Islet precursor cell (in vitro differentiated cells): ENCODE measurements at places on chromosomes 1 and 21.
A peak's percentile ranks its signal among the peaks of the same experiment; 100 is the strongest.

GRCh38 chr1:22383526-22384294 is 67.9 kb upstream of the ZBTB40 start:
- peak; percentile 72 for DNase-seq

GRCh38 chr1:60564916-60565750 is 491.6 kb upstream of the C1orf87 start:
- no peak for DNase-seq

DNA sequence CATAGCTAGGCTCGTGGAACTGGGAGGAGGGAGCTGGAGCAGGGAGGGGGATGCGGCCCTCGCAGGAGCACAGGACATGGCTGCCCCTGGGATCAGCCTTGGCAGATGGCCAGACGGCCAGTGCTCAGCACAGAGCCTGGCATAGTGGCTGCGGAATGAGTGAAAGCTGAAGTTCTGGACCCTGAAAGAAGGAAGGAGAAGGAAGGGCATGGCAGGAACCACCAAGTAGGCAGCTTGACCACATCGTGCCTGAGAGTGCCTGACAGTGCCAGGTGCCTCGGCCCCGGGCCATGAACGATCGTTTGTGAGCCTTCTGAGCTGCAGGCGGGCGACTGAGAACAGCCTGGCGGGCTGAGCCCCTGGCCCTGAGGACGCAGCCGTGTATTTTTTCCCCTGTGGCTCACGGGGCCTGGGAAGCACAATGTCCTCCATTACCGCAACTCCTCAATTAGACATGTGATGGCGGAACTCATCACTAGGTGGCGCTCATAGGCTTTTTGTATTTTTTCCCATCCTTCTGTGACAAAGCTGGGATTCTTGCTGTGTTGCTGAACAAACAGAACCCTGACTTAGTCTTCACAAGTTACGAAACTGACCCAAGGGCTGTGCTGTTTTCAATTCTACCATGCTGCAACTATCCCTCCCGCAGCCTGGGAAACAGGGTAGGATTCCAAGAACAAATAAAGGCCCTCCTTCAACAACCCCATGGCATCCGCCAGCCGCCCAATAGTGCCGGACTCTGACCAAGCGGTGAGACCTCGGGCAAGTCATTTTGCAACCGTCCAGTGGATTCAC is 29.9 kb upstream of the TMEM61 start:
- peak; percentile 92 for DNase-seq

GRCh38 chr1:118145721-118146120 is 39.3 kb downstream of the SPAG17 start:
- no peak for DNase-seq

- peak; percentile 30 for DNase-seq
Measured at GRCh38 chr1:46767649-46768282, 31.1 kb upstream of the CYP4B1 start.

- no peak for DNase-seq
Measured at GRCh38 chr1:18891426-18891780, 11.0 kb downstream of the ALDH4A1 start.

- no peak for DNase-seq
Measured at GRCh38 chr1:54787604-54788003, 13.5 kb downstream of the TTC22 start.

DNA sequence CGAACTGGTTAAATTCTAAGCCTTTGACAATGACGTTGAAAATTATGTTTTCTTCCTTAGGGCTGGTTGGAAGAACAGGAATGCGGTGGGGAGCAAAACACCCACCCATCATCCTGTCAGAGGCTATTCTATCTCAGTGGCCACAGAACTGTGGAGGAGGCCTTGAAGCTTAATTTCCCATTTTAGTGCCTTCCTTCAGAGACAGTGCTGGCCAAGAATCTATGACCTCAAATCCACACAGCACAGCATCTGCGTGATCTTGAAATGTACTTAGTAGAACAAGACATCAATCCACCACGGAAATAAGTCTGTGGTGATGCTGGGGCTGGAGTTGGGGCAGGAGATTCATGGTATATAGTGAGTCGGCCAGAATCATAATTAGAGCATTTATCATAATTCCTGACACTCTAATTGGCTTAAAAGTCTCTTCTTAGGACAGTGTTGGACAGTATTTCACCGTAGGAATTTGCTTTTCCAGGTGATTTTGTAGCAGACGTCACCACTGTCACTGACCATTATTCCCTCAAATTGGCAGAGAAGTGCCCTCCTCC is 113.1 kb downstream of the KCNJ6 start:
- no peak for DNase-seq

GRCh38 chr1:13710086-13710485 is 10.1 kb downstream of the PRDM2 start:
- DNase-seq = no peak

DNA sequence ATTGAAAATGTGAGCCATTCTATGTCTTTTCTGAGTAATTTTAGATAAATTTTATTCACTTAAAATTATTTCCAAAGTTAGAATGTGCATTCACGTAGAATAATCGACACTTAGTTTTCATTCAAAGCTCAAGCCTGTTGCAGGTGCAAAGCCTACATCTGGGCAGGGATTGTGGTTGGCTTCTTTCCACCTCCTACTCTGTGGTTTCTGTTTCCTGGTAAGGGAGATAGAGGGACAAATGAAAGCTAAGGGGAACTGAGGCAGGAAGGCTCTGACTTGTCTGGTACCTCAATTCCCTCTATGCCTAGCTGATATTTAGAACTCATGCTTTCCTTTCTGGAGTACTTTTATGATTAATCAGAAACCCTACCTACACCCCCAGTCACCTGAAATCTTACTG is 251.2 kb upstream of the DPYD start:
- no peak for DNase-seq

DNA sequence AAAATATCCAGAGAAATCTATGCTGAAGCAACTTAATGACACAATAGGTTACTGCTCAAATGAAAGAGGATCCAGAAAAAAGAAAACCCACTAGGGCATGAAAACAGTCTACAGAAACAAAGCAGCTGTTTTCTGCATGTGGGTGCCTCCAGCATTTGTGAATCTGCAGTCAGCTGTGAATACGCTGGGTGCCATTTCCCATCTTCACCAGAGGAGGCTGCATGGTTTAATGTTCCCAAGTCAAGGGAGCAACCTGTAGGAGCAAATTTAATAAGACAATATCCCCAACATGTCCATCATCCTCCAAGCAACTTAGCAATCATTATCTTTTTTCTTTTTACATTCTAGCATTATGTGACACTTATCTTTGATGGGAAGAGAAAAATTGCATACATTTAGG is 396.6 kb downstream of the BRINP2 start:
- DNase-seq = no peak

DNA sequence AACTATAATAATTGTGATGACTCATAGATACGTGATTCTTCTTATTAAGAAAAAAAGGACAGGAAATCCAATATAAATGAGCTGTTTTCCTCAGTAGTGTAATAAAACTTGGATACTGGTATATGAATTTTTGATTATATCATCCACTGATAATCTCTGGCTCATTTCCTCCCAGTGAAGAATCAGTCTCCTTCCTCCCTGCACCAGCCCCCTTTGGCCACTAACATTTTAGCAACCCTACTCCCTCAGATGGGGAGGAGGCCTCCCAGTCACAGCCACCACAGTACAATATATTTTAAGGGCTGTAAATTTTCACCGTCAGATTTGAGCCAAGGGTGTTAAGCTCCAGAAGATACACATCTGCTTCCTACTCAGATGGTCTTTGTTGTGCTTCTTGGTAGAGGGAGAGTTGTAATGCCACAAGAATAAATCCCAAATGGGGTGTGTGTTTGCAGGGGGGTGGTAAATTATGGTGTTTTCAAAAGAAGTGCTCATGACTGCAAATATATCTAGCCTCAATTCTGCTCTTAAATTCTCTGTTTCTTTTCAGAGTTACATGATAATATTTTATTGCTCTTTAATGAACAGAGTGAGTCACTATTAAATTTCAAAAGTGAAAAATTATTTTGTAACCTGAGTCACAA is 153.5 kb downstream of the HLX start:
- DNase-seq = no peak

- no peak for DNase-seq
Measured at GRCh38 chr1:214165850-214166374, 115.0 kb upstream of the SMYD2 start.

GRCh38 chr1:88224906-88225305 is 459.2 kb upstream of the PKN2 start:
- DNase-seq = no peak

GRCh38 chr1:49526672-49527071 is 497.1 kb downstream of the AGBL4 start:
- no peak for DNase-seq

DNA sequence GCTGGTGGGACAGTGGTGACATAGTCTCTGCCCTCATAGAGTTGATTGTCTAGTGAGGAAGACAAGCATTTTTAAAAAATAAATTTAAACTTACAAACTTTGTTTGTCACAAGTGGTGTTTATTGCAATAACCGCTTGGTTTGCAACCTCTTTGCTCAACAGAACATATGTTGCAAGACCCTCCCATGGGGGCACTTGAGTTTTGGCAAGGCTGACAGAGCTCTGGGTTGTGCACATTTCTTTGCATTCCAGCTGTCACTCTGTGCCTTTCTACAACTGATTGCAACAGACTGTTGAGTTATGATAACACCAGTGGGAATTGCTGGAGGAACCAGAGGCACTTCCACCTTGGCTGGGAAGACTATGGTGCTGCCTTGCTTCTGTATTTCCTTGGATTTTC is 58.4 kb downstream of the LAMC2 start:
- peak; percentile 9 for DNase-seq

GRCh38 chr1:52210044-52210443 is 68.2 kb downstream of the ZFYVE9 start:
- DNase-seq = no peak

DNA sequence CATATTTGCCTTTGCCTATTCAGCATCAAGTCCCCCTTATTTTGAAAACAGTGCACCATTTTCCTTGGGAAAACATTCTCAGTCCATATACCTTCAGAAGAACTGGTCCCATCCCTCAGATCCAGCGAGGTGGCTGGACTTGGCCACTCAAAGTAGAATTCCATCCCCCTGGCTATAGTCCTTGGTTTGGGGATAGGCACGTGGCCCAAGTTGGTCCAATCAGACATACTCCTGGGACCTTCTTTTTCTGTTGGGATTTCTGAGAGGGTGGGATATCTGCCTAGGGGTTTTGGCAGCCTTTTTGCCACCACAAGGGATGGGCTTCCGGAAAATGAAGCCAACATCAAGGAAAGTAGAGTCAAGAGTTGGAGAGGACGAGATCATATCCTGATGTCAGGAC is 10.7 kb upstream of the MATN1 start:
- no peak for DNase-seq

- no peak for DNase-seq
Measured at GRCh38 chr1:15974855-15975254, 1.0 kb downstream of the ZBTB17 start.

DNA sequence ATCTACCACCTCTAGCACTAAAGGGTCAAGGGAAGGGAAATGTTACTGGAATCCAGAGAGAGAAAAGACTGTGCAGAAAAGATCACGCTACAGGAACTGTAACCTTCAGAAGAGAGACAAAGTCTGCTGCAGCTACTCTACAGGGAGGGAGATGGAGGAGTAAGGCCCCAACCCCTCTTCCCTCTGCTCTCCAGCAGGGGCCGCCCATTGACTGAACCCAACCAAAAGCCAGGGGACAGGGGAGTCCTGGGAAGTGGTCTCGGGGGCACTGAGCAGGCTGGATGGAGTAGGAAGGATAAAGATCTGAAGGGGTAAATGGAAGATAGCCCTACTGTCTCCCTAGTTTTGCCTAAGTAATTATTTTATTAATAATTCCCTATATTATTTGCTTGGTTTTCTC is 72.8 kb upstream of the NR5A2 start:
- DNase-seq = peak; percentile 71

- no peak for DNase-seq
Measured at GRCh38 chr1:220420726-220421125, 107.2 kb upstream of the MARK1 start.
